Stimulated activated CD4-positive, alpha-beta T cell treated with anti-CD3 and anti-CD28 coated beads, Interleukin-1b, Interleukin-23, amount 100 ng/mL, for 1 hour (primary cell): ENCODE measurements at places on chromosomes 7 and 10.

DNA sequence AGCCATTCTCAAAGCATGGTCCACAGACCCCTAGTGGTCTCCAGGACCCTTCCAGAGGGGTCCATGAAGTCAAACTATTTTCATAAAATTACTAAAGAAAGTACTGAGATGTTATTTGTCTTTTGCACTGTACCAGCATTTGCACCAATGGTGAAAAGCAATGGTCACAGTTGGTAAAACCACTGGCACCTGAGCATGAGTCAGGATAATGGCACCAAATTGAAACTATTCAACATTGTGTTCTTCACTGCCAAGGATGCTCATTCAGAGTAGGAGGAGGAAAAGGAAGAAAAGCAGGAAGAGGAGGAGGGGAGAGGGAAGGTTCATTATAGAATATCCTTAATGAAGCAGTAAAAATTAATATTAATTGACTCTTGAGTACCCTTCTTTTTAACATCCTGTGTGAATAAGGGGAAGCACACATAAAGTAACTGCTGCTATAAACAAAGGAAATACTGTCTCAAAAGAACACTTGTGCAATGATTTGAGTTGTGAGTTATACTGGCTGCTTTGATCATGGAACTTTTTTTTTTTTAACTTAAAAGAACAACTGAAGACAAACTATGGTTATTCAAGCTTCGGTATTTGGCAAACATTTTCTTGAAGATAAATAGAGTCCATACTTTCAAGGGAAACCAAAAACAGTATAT is 60.2 kb downstream of the MPP7 start:
- DNase-seq: no peak

- DNase-seq: no peak
These were observed 6.4 kb downstream of the NEBL start for GRCh38 chr10:20890491-20891337.

GRCh38 chr7:33452805-33453502 is 323.6 kb downstream of the BBS9 start:
- no peak for DNase-seq

DNA sequence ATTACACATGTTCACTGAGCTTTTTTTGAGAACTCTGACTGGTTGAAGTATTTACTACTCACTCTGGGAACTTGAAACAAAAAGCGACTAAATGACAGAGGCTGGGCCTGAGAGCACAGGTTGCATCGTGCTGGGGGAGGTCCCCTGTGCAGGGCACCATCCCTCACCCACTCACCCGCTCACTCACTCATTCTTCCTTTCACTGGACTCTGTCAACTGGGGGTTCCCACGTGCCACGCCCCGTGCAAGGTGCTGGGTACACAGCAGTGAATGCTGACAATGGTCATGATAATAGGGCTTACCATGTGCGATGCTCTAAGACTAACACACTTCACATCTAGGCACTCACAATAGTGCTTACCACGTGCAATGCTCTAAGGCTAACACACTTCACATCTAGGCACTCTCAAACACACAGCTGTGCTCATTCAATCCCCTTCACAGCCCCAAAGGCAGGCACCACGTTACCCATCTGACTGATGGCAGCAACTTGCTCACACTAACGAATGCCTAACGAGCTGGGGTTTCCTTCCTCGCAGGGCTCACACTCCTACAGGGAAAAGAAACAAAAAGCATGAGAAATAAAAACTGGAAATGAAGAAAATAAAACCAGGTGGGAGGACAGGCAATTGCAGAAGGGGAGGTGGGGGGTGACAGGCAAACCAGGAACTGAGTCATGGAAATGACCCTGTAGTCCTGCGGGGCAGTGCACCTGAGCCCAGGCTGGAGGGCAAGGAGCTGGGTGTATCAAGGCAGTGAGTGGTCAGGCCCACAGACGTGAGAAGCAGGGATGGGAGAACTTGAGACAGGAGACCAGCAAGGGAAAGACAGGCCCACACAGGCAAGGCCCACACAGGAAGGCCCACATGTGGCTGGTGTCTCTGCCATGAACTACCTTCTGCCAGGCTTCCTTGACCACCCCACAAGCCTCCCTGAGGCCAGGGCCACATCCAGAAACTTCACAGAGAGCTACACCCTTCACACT is 147.0 kb upstream of the FAM20C start:
- no peak for DNase-seq

DNA sequence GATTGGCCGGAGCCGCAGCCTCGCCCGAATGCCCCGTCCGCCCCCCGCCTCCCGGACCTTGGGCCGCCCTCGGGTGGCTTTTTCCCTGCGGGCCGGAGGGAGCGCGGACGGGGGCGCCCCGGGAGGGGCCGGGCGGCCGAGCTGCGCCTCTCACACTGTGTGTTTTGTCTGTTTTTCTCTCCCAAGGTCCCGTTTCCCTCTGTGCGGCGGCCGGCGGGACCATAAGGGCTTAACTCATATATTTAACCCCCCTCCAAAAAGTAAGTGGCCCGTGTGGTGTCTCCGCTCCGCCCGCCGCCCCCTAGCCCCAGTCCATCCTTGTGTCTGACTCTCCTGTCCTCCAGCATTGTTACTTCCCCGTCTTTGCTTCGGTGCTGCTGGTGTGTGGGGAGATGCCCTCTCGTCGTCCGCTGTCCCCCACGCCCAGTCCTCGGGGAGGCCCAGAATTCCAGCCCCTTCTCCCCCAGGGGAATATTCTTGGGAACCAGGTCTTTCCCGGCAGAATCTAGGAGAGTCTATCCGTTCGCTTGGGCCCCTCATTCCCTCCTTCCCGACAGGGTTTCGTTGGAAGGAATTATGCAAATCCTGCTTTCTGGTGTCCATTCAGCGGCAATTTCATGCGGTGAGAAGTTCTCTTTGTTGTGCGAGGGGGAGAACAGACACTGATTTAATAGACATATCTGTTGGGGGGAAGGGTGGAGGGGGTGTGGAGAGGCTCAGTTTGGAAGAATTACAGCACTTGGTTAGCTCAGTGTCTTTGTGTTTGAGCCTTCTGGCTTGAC is 1.3 kb downstream of the LCOR start:
- no peak for DNase-seq

GRCh38 chr7:113628948-113629847 is 289.6 kb downstream of the PPP1R3A start:
- no peak for DNase-seq

- no peak for DNase-seq
These were observed 20.4 kb downstream of the SH2B2 start for GRCh38 chr7:102306916-102307677.

- DNase-seq: peak; percentile 25
These were observed 1.3 kb downstream of the VSIR start for GRCh38 chr10:71771821-71772617.
